ENCODE measurements at places on chromosomes 7 and 10.

GRCh38 chr7:104416866-104417393 lies 88.5 kb downstream of the LHFPL3 start:
- no peak for DNase-seq

DNA sequence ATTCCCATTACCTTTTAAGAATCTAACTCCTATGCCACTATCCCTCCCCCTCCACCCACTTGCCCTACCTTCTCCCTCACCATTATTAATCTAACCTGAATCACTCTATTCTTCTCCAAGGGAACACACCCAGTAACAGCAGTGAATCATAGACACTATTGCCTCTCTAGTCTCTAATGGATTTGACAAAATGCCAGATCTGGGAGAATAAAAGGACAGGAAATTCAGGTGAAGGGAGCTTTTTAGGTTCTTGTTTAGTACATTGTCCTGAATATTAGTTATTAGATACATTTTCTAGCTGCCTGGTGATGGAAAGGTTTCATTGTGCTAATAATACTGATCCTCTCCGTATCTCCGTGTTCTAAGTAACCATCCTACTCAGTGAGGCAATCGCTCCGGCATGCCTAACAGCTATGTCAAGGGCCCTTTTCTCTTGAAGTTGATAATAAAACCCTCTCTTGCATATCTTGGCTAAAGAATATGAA lies 4.1 kb upstream of the SFR1 start:
- no peak for DNase-seq

DNA sequence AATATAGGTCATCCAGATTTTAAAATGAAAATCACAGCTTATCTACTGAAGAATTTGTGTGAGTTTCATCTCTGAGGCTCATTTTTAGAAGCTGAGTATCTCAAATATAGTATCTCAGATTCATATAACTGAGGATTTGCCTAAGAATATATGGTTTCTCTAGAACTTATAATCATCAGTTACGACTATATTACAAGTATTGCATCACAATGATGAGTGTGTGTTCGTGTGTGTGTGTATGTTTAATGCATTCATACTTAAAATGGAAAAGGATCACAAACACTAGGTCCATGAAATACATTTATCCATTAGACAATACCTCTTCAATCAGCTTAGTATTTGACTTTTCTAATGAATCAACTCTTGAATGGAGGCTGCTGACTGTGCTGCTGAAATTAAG lies 21.3 kb downstream of the RUFY2 start:
- DNase-seq = no peak

DNA sequence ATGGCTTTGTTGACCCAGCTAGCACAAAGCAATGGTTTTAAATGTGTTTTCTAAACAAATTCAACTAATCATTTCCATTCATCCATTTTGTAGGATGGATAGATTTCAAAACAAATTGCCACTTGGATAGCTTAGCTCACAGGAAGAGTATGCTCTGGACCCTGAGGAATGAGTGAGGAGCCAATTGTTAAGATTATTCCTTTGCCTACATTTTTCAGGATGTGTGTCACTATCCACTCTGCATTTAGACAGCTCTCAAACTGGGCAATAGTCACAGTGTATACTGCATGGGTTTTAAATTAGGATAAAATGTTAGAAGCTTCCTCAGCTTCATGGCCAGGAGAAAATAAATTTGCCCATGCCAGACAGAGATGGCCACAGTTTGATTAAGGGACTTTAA lies 605.6 kb upstream of the TEX47 start:
- DNase-seq = no peak

DNA sequence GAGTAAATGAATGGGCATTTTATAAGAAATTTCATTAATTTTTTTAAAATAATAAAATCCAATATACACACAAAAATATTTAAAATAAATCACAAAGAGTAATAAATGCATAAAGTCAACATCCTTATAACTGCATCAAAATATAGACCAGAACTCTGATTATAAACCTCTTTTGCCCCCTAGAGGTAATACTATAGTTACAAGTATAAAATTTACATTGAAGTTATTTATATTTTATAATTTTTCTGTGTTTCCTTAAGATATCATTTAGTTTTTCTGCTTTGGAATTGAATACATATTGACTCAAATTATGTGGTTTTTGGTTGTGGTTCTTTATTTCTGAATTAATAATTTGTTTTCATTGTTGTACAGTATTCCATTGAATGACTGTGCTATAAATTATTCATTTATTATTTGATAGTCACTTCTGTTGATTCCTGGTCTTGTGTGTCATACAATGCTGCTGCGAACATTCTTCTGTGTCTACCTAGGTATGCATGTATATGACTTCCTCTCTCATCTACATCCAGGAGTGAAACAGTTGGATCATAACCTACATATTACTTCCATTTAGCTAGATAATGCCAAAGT lies 673.6 kb downstream of the IPMK start:
- DNase-seq = no peak

- DNase-seq = no peak
Measured at GRCh38 chr10:72334196-72334824, 20.4 kb downstream of the DNAJB12 start.

DNA sequence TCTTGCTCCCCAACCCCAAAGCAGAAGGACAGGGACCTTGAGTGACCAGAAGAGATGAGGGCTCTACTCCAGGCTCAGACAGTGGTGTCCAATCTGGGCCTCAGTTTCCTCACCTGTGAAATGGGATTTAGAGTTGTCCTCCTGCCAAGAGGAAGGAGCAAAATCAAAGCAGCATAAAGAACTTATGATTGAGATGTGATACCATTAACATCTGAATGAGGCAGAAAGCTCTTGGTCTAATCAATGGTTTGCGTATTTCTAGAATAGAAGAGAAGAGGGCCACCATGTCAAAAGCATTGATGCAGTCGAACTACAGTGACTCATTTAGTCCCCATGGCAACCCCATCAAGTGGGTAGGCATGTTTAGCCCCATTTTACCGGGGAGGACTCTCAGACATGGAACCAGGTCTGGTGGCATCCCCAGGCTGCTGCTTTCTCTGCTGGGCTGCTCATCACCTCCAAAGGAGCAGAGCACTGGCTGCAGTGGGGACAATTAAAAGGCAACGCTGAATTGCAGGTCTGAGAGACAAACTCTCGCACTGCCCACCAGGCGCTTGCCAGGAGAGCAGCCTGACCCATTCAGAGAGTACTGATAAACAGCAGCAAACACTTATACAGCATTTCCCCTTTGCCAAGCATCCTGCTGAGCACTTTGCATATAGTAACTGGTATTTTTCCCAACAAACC lies 175.9 kb downstream of the NEURL1 start:
- no peak for DNase-seq

DNA sequence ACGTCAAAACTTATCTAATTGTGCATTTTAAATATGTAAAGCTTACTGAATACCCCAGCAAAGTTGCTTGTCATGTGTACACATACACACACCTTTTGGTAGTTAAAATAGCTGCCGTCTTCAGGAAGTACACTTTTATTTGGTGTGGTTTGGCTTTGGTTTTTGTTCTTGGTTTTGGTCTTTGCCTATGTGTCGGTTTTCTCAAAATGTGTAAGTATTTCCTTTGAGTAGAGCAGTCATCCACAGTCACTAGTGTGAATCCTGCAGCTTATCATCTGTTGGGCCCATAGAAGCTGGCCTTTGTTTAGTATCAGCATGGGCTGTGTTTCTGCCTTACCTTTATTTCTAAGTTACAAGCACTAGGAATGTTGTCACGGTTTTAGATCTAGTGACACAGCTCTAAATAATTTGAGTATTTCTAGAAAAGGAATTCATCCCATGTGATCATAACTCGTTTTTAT lies 35.3 kb downstream of the NET1 start:
- no peak for DNase-seq

DNA sequence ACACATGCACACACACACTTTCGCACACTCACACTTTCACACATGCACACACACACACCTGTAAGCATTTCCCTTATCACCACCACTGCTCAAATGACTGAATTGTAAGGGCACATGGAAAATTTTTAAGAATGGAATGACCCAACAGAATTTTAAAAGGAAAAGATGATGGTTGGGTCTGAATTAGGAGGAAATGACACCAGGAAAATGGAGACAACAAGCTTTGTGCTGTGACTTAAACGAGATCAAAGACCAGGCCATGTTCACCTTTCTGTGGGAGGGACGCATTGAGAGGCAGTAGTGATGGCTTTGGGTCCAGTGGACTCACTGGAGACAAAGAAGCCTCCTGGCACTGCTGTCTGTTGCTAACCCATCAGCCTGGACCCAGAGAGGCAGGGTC lies 16.7 kb upstream of the C10orf71 start:
- no peak for DNase-seq

DNA sequence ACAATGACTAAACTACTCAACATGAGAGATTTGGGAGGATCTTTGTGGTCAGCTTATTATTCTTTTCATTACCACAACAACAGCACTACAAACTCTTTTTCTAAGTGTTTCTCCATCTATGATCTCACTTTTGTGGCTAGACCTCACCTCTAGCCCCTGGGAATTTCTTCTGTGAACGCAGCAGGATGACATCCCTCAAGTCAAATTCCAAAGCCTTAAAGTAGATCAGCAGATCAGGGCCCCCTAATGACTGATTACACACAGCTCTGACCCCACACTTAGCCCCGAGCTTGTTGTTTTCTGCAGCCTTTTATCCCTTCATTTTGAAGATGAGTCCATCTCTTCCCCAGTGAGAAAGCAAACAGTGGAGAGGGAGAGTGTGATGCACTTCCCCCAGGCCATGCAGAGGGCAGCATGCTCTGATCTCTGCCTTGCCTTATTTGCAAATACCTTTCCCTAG lies 27.3 kb downstream of the TFAM start:
- DNase-seq = no peak

DNA sequence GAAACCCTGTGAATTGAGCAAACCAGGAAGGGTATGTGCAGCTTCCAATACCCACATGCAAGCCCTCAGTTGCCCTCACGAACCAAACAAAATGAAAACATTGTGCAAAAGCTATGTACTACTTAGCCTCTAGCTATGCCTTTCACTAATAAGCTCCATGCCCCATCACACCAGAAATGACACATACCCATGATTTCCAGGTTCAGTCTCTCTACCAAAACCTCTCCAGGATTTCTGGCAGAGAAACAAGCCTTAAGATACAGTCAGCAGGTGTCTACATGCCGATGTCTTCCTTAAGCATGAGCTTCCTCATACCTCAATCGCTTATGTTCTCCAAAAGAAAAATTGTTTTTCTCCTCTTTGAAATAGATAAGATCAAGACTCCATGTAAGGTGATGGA lies 527.8 kb upstream of the AUTS2 start:
- DNase-seq = no peak

- DNase-seq = no peak
Measured at GRCh38 chr7:69780379-69780778, 182.1 kb downstream of the AUTS2 start.

DNA sequence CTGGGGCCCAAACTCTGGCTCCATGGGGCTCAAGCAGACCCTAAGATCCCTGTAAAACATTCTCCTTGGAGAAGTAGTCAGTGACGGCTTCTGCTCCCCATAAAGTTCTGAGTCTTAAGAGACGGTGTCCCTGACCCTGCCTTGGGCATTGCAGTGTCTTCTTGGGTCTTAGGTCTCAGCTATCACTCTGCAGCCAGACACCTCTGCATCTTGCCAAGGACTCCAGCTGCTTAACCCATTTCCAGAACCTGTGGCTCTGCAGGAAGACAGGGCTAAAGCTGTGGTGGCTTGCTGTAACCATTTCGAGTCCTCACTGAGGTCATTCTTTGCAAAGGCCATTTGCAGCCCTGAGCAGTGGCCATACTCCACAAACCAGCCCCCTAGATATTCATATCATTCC lies 337.1 kb upstream of the ZMIZ1 start:
- no peak for DNase-seq

DNA sequence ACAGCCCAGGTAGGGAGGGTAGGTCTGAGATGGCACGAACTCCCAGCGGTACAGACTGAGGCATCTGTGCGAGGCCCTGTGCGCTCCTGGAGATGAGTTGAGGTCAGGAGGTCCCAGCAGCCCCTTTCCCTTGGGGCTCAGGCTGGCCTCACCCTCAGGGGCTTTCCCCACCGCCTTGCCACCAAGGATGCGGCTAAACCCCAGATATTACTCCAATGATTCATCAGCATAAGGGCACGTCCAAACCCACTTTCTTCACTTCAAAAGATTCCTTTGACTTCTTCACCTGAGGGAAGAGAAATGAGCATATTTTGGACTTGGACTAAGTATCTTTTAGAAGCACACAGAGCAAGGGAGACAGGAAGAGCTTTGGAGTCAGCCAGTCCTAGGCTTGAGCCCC lies 20.3 kb downstream of the UROS start:
- DNase-seq = no peak

DNA sequence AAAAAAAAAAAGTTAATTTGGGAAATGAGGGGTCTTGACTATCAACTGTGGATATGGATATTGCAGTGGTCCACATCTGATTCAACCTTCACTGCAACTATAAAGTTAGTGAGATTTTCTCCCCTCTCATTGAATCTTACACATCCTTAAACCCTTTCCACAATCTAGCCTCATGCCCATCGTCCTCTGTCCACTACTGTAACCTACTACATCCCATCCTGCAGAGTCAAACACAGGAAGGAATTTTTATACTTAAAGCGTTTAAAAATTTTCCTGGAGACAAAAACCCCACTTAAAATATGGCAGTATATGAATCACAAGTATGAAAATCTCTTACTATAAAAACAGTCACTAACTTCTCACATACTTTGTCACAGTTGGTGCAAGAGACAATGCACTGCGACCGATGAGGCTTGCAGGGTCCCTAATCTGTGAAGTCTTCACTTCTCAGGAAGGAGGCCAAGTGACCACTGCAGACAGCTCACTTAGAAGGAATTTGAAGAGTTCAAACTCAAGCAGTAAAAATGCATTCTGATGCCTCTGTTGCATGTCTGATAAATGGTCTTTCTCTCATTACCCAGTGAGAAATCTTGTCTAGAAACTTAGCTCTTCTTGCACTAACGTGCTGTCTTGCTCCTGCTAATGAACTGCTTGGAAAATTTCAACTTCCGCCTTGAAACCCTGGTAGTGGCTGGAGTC lies 50.3 kb upstream of the ST8SIA6 start:
- no peak for DNase-seq

GRCh38 chr7:22997871-22998518 lies 15.9 kb downstream of the HYCC1 start:
- DNase-seq = no peak

GRCh38 chr7:25771491-25771890 lies 380.5 kb upstream of the NFE2L3 start:
- no peak for DNase-seq

- DNase-seq = no peak
Measured at GRCh38 chr7:129889133-129889844, 63.5 kb downstream of the UBE2H start.

GRCh38 chr10:91653219-91653870 lies 20.5 kb upstream of the PPP1R3C start:
- DNase-seq = no peak

GRCh38 chr7:106848851-106849442 lies 16.1 kb upstream of the PIK3CG start:
- DNase-seq = no peak

DNA sequence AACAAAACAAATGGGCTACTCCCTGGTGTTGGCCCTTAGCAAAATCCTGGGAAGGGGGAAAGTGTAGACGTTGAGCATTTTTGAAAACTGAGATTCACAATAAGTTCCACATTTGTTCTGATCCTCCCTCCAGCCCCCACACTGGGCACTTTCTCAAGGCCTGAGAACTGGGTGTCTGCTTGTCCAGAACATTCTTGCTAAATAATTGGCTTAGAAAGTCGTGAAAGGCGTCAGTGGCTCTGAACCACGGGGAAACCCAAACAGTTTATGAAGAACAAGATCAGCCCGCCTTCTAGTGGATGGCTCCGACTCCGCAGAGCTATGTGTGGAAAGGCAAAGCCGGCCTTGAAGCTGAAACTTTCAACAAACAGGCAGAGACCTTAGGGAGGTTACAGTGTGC lies 370.1 kb downstream of the PRPF18 start:
- no peak for DNase-seq

GRCh38 chr7:24283897-24284698 lies at the start of gene NPY:
NPY (plus strand) TSS chr7:24284190; CDS start chr7:24285241, 1,051 bp downstream.
- no peak for DNase-seq
